Stimulated activated memory B cell treated with anti-CD40 and anti-IgM and Interleukin-4, amounts not matched to agents 10 μg/mL and 1 μg/mL and 100 μg/mL, for 72 hours (primary cell): ENCODE measurements at places on chromosomes 4 and X.

- ATAC-seq: no peak
Observed at GRCh38 chr4:177448850-177449249, 6.6 kb upstream of the AGA start.

DNA sequence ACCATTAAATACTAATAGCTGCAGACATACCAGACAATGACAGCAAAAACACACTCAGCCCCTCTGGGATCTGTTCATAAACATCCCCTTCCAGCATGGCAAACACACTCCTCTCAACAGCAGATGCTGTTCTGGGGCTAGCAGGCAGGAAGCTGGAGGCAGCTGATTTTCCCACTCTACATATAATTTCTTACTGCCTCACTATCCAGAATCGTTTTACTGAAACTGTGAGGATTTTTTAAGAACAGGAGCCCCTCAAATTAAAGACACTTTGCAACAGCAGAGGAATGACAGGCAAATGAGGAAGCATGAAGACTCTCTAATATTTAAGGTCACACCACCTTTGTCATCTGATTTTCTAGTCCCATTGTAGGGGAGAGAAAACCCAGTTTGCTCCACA is 2.2 kb downstream of the MAPK10 start:
- ATAC-seq: no peak

DNA sequence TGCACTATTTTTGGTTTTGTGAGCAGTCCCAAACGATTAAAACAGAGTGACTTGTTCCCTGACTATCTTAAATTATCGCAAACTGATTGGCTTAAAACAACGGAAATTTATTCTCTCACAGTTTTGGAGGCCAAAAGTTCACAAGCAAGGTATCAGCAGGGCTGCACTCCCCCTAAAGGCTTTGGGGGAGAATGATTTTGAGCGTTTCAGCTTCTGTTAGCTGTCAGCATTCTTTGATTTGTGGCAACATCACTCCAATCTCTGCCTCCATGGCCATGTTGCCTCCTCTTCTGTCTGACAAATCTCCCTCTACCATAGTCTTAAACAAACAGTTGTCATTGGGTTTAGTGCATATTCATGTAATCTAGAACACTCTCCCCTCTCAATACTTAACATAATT is 459.6 kb upstream of the ATOH1 start:
- ATAC-seq: no peak

- no peak for ATAC-seq
Observed at GRCh38 chr4:54230484-54231418, 1.7 kb downstream of the PDGFRA start.

DNA sequence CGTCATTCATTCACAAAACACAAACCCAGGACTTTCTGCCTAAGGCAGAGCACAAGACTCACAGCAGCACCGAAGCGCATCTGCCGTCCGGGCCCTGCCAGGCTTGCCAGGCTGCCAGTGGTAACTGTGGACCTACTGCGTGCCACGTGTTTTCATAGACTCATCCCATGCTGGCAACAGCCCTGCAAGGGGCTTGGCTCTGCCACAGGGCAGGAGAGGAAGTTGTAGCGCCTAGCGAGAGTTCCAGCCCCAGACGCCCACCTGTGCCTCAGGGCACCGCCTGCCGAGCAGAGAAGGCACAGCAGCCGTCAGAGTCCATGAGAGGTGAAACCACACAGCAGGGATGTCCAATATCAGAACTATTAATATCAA is 18.9 kb upstream of the MRFAP1 start:
- ATAC-seq: no peak

- no peak for ATAC-seq
Observed at GRCh38 chr4:44235897-44236296, 212.7 kb downstream of the KCTD8 start.

DNA sequence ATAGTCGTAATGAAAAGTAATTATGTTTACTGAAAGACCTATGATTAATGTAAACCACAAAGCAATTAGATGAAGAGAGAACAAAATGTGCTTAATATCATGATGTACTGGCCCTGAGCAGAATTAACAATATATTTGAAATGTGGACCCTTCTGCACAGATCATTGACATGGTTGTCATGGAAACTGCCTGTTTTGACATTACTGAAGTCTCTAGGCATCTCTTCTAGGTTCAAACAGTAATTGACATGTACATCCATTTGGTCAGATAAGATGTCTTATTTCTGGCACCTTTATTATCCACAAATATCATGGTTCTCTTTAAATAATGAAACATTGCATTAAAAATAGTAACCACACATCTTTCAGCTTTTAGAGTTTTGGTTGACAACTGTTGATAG is 251.7 kb upstream of the GNPDA2 start:
- ATAC-seq: no peak

- peak; percentile 31 for ATAC-seq
Observed at GRCh38 chr4:107862658-107863057, 37.9 kb downstream of the SGMS2 start.

GRCh38 chr4:125693228-125693627 is 378.5 kb downstream of the FAT4 start:
- ATAC-seq: no peak

DNA sequence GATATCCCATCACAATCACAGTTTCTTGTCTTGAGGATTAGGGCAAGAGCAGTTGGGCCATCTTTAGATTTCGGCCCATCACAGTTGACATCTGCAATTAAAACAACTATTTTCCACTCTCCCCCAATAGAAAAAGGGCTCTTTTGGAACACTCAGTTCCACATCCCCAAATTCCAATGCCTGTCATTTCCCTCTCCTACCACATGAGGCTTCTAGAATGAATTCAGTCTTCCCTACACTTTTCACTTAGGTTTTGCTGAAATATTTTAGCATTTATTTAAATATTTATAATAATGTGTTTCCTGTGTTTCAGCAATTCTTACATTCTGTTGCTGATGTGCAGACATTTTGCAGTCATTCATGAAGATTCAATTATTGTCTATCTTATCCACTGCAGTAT is 118.4 kb downstream of the COX18 start:
- no peak for ATAC-seq

DNA sequence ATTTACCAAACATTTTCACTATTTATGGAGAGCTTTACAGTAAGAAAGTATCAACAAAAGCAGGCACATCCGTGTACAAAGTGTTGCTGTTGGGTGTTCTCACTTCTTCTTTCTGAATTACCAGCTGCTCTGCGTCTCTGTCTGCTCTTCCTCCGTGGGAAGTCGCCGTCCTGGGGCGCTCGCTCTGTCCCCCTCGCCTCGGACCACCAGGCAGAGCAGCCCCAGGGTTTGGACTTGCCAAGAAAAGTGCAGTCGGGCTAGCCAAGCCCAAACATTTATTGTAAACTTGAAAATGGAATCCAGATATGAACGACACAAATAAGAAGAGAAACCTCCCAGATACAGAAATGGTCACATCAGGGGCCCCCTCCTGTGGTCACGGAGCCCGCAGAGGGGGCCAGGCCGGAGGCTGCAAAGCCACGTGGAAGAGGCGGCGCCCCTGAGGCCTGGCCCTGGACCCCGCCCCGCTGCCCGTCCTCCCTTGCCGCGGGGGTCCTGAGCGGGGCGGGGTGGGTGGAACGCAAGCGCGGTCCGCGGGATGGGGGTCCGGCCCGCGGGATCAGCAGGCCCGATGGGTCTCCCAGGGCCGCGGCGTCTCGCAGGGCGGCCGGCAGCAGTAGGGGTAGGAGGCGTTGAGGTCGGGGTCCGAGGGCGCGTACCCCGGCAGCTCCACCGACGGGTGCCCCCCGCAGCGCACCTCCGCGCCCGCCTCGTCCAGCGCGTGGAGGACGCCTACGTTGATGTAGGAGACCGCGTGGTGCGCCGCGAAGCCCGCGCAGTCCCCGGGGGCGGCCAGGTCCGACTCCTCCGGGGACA is 1.5 kb downstream of the TMEM271 start:
- ATAC-seq: no peak

DNA sequence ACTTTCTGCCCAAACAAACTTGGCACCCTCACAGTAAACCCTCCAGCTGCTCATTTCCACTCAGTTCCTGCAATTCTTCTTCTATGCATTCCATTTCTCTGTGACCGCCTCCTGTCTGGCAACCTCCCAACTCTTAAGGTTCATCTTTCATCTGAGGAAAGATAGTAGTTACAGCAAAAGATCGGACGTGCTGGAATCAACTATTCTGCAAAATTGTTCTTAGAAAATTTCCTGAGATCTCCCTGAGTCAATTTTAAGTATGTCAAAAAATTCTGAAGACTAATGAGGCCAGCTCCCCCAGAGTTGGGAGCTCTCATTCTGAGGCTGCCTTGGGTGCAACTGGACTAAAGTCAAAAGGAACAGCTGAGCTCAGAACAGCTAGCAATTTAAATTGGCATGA is 1026.0 kb downstream of the ADGRL3 start:
- no peak for ATAC-seq

- ATAC-seq: no peak
Observed at GRCh38 chr4:81460834-81461233, 10.9 kb downstream of the RASGEF1B start.

DNA sequence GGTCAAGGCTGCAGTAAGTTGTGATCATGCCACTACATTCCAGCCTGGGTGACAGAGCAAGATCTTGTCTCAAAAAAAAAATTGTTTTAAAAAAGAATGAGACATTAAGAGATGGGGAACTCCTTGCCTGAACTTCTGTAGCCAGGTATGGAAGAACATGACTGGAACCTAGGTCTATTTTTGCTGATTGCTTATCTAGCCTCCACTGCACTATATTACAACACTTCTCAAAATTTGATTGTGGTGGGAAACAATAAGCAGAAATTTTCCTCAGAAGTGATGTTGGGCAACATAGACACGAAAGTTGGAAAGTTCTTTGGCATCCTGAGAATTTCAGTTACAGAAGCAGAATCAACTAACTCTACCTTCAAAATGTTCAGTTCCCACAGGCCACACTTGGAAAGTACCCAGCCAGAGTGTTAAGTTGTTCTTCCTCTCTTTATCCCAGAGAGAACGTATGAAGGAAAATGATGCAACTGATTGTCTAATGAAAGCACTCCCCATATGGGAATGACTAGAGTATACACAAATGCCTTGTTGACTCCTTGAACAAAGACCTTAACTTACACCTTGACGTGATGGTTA is 50.0 kb downstream of the LUZP4 start:
- no peak for ATAC-seq

GRCh38 chr4:128661479-128661878 is 148.0 kb upstream of the JADE1 start:
- ATAC-seq: no peak

DNA sequence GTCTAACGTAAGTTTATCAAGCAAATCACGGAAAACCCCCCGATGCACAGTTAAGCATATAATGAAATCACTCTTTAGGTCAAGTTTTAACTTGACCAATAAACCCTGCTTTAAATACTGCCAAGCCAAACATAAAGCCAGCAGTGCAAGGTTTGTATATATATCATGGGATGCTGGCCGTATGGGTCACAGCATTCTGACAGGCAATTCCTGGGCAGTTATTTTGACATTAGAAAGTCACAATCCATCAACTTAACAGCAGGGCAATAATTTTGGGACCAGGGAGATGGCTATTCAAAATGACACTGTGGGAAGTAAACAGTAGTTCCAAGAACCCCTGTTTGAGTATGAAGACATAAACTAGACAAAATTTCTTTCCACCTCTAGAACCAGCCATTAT is 116.9 kb downstream of the ZNF827 start:
- ATAC-seq: no peak

- ATAC-seq: no peak
Observed at GRCh38 chr4:76802236-76803021, 95.5 kb downstream of the SOWAHB start.

GRCh38 chrX:48918301-48918642 is 552 bp downstream of the PIM2 start:
- ATAC-seq: no peak

DNA sequence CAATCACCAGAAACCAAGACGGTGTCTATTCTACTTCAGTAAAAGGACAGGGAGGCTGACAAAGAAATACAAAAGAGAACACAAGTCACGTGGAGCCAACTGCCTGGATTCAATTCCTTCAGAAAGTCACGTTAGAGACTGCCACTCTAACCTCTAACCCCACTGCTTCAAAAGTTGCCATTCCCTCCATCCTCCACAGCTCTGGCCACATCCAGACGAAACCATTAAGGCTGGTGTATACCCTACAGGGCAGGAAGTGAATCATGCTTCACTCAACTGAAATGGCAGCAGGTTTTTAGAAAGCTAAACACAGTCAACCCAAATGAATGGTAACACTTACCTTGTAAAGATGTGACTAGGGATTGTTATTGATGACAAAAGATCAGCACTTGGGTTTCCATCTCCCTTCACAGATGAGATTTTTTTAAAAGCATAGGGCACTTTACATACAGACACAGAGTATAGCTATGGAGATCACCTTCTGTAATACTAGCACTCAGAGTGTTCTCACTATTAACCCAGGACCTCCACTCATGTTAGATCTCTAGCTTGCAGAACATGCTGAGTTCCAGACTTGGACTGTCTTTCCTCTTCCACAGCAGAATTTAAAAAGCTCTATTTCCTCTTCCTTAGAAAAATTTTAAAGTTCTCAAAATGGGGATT is 37.4 kb downstream of the MAML3 start:
- ATAC-seq: no peak

- peak; percentile 34 for ATAC-seq
Observed at GRCh38 chr4:110622841-110623717, at the start of gene PITX2. TSS of gene PITX2 (minus strand) at chr4:110623077. CDS start at chr4:110622460, 617 bp downstream.

GRCh38 chr4:22556495-22556894 is 40.6 kb upstream of the ADGRA3 start:
- ATAC-seq: no peak

DNA sequence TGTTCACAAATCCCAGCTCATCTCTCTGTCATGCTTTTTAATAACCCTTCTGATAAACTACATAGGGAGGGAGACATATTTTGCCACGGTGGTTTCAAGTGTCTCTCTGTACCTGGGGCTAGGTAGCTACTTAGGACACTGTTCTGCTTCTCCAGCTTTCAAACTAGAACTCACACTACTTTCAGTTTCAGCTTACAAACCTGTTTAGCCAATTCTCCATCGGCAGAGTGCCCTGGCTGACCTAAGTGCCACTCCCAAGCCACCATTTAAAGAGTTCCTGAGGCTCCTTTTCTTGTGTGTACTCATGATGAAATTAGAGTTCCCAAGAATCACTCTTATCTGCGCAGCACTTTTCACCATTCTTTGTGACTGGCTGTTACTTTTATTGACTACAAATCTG is 899.2 kb downstream of the FAT4 start:
- no peak for ATAC-seq

GRCh38 chr4:187903106-187903505 is 92.5 kb upstream of the ZFP42 start:
- ATAC-seq: no peak

GRCh38 chr4:2462218-2462991 is 6.5 kb upstream of the RNF4 start:
- peak; percentile 96 for ATAC-seq

- ATAC-seq: no peak
Observed at GRCh38 chrX:17836830-17837229, 24.3 kb downstream of the RAI2 start.
